Activated CD8-positive, alpha-beta T cell treated with anti-CD3 and anti-CD28 coated beads, Interleukin-2, amount 10 ng/mL, durations not matched to agents 7 days and 5 days (primary cell): ENCODE measurements at places on chromosomes 13 and 19. TPM values are rescaled to one million over a fixed set of nuclear protein-coding genes. Genes with fewer than 3 reads are reported as not detected.
A peak's percentile ranks its signal among the peaks of the same experiment; 100 is the strongest.

Gene IPO5
- total RNA-seq = 115 TPM

Gene RXFP2
- total RNA-seq = not detected

DNA sequence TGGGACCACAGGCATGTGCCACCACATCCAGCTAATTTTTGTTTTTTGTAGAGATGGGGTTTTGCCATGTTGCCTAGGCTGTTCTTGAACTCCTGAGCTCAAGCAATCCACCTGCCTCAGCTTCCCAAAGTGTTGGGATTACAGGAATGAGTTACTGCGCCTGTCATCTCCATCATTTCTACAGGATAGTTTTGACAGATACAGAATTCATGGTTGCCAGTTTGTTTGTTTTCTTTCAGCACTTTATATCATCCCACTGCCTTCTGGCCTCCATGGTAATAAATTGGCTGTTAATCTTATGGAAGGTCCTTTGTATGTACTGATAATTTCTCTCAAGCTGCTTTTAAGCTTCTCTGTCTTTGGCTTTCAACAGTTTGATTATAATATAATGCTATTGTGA is 165.2 kb downstream of the RNF17 start:
- peaks cover 10% of the 10 kb centered on the region for H3K4me1 ChIP-seq
- no peak overlapping the region for H3K27ac ChIP-seq
- no peaks in the 10 kb centered on the region for H3K36me3 ChIP-seq
- peaks cover 39% of the 10 kb centered on the region for H3K27me3 ChIP-seq

GRCh38 chr19:13935765-13936510 is 2.3 kb downstream of the PODNL1 start:
- no peak for DNase-seq
- H3K27me3 ChIP-seq = peaks cover 7% of the 10 kb centered on the region
- no peak overlapping the region for H3K4me3 ChIP-seq
- no peaks in the 10 kb centered on the region for H3K36me3 ChIP-seq
- H3K27ac ChIP-seq = no peak overlapping the region

Gene PGLYRP1
- total RNA-seq = not detected

Gene GIPR
- 7.0 TPM for total RNA-seq

- H3K4me3 ChIP-seq = no peak overlapping the region
- H3K27ac ChIP-seq = peak overlapping the region; percentile 26
- no peak for DNase-seq
- H3K36me3 ChIP-seq = peaks cover 2% of the 10 kb centered on the region
- no peaks in the 10 kb centered on the region for H3K27me3 ChIP-seq
Observed at GRCh38 chr19:3450796-3451411, 29.4 kb downstream of the SMIM24 start.

DNA sequence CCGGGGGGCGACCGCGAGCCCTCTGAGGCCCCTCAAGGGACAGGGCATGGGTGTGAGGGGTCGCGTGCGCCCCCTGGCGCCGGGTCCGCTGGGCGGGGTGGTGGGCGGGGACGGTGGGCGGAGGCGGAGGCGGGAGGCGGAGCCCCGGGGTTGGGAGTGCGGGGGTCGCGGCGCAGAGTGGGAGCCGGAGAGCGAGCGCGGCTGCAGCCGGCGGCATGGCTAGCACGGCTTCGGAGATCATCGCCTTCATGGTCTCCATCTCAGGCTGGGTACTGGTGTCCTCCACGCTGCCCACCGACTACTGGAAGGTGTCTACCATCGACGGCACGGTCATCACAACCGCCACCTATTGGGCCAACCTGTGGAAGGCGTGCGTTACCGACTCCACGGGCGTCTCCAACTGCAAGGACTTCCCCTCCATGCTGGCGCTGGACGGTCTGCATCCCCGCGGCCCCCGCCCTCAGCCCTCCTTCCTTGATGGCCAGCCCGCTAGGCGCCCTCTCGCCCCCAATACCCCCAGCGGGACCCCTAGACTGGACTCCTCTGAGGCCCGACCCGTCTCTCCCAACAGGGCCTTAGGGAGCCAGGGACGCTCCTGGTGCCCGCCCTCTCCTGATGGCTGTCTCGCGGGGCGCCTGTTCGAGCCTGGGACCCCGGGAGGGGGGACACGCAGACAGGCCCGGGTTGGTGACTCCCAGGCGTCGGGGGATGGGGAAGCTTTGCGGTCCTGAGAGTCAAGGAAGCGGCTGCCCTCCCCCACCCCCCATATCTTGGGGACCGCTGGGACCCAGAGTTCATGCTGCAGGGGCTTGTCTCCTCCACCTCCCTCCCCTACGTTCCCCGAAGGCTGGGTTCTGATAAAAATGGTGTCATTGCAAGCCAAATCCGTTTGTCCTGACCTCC is at the start of gene CLDN10:
CLDN10 (plus strand) TSS at position 182 of the 903 bp plus-strand sequence; CDS start at position 216, 34 bp downstream.
- no peak within 1 kb of the TSS for H3K27ac ChIP-seq
- peaks cover 53% of the 10 kb centered on the region for H3K27me3 ChIP-seq
- DNase-seq = no peak
